ENCODE measurements at places on chromosomes 16 and 17. TPM values are rescaled to one million over a fixed set of nuclear protein-coding genes. Genes with fewer than 3 reads are reported as not detected.

TBC1D16 gene
- 22.4 TPM for total RNA-seq

DNA sequence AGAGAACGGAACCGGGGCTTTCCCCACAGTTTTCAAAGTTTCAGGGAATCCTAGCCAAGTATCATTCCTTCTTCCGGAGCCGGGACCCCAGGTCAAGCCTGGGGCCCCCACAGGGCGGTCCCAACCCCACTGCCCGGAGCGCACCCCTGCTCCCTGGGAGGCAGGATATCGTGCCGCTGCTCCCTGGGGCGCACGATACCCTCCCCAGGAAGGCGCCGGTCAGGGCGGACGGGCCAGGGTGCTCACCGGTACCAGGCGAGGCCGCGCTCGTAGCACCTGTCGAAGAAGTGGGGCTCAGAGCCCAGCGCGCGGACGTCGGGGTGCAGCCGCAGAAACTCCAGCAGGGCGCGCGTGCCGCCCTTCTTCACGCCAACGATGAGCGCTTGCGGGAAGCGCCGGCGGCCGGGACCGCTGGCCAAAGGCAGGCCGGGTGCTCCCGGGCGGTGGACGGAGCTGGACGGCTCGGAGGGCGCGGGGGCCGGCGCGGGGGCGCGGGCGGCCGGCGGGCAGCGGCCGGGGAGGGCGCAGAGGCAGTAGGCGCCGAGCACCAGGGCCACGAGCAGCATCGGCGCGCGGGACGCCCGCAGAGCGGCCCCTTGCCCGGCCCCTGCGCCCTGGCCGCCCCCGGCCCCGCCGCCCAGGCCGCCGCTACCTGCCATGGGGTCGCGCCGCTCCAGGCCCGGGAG, 407 bp downstream of the HS3ST6 start:
- DNase-seq = no peak

- DNase-seq = no peak
Measured at GRCh38 chr17:50379351-50380132, 6.5 kb downstream of the EME1 start.

MAZ gene
- 215 TPM for total RNA-seq

- no peak for DNase-seq
Measured at GRCh38 chr16:10333321-10334032, 52.4 kb upstream of the ATF7IP2 start.

CLDN9 gene
- not detected for total RNA-seq

DNA sequence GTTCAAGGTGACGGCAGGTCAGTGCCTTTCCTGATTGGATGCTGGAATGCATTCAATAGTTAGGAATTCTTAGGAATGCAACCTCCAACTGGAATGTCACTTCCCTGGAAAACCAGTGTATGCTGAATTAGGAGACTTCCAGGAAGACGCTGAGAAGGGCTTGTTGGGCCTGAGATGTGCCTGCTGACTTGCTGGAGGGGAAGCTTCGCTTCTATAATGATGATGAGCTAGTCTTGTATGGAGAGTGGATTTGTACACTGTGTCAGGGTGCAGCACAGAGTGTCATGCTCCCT, 45.6 kb downstream of the SMPD3 start:
- no peak for DNase-seq
